ENCODE measurements at places on chromosomes 5 and 9. TPM values are rescaled to one million over a fixed set of nuclear protein-coding genes. Genes with fewer than 3 reads are reported as not detected.

Gene CYSRT1
- total RNA-seq, result not detected

Gene RNF180
- 11.0 TPM for total RNA-seq

Gene EGFLAM
- 8.8 TPM for total RNA-seq

Gene RNF145
- 21.9 TPM for total RNA-seq

Gene PCDHA1
- not detected for total RNA-seq

Gene FSTL4
- not detected for total RNA-seq

Gene BARHL1
- total RNA-seq, result not detected

DNA sequence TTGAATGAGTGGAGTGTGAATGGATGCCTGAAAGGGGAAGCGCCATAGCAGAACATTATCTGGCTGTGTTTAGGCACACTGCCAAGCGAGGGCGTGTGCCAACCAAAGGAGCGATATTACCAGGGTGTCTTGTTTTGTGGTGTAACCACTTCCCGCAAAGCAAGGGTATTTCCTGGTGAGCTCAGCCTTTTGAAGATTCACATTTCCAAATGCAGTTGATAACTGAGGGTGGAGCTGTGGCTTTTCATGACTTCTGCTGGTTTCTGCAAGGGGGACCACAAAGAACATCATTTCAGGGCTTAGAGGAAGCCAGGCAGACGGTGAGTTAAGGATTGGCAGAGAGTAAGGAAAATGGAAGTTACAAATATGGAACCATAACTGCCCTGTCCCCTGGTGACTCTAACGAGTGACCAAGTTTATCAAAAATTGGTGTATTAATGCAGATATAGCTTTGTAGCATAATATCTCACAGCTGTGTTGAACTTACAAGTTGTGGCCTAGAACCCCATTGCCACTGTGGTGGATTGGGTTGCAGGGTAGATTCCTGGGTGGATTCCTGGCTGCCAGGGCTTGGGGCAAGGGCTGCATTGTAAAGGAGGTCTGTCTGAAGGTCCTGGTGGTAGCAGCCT lies 71.4 kb downstream of the RALGPS1 start:
- DNase-seq, result peak; percentile 83

DNA sequence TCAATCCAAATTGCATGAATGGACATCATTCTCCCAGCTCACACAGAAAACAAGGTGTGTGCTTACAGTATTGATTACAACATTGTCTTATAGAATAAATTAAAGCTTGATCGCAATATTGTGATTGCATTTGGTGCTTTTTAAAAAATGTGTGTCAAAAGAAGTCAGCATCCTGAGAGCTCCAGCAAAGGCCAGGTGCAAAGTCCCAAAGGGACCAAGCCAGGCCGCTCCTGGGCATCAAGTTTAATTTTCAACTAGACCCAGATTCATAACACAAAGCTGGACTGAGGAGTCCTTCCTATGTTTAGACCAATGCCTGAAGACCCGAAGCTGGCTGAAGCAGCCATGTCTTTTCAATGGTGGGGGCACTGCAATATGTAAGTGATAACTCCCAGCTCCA lies 295.6 kb downstream of the IRX2 start:
- no peak for DNase-seq

- DNase-seq, result no peak
Observed at GRCh38 chr9:33430942-33431341, 16.5 kb downstream of the AQP3 start.

GRCh38 chr5:41748631-41749030 lies 121.6 kb downstream of the OXCT1 start:
- no peak for DNase-seq

- DNase-seq, result no peak
Observed at GRCh38 chr5:110087829-110088228, 398.1 kb downstream of the MAN2A1 start.

DNA sequence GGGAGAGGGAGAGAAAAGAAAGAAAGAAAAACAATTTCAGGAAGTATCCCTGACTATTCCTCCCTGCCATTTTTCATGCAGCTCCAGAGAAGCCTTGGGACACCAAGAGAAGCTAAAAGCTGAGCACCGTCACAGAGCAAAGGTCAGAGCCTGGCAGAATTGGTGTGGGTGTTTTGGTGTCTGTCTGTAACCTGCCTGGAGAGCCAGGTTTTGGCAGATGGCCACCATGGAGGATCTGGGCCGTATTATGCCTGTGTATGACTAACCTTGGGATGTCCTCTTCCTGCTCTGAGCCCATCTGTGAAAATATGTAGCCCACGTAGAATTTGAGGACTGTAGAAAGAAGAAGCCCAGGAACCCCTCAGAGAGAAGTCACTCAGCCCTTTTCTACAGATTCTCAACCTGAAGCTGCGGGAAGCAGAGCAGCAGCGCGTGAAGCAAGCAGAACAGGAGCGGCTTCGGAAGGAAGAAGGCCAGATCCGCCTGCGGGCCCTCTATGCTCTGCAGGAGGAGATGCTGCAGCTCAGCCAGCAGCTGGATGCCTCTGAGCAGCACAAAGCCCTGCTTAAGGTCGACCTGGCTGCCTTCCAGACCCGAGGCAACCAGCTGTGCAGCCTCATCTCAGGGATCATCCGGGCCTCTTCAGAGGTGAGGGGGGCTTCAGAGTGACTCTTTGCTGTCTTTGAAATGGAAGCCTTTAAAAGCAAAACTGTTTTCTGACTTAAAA lies 18.8 kb downstream of the GLE1 start:
- no peak for DNase-seq

- no peak for DNase-seq
Observed at GRCh38 chr5:166401391-166401790, 1890.1 kb upstream of the WWC1 start.

DNA sequence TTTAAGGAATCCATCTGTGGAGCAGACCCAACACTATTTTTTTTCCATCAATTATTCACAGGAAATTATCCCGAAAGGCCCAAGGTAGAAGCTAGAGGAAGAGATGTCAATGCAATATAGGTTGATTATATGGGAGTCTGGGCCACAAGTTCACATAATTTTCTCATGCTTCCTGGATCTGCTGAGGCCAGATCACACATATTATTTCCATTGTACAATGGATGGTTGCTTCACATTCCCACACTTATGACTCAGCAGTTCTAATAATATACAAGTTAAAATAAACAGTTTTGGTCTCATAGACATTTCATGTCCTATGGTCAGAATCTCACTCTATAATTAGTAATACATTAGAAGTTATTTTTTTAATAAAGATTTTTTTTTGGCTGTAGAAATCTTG lies 66.0 kb upstream of the PTPRD start:
- DNase-seq, result no peak

GRCh38 chr5:142134331-142135010 lies 25.9 kb downstream of the NDFIP1 start:
- no peak for DNase-seq

- DNase-seq, result no peak
Observed at GRCh38 chr5:166329149-166329800, 1962.2 kb upstream of the WWC1 start.

GRCh38 chr5:54001976-54002775 lies 308.2 kb downstream of the ARL15 start:
- no peak for DNase-seq

- DNase-seq, result no peak
Observed at GRCh38 chr5:72066705-72067107, 40.6 kb upstream of the MAP1B start.

- no peak for DNase-seq
Observed at GRCh38 chr5:81747030-81747429, 3.9 kb downstream of the SSBP2 start.

GRCh38 chr5:90223756-90224155 lies 185.8 kb downstream of the CETN3 start:
- DNase-seq, result no peak

- no peak for DNase-seq
Observed at GRCh38 chr9:135563039-135563476, 1.5 kb downstream of the PAEP start.

DNA sequence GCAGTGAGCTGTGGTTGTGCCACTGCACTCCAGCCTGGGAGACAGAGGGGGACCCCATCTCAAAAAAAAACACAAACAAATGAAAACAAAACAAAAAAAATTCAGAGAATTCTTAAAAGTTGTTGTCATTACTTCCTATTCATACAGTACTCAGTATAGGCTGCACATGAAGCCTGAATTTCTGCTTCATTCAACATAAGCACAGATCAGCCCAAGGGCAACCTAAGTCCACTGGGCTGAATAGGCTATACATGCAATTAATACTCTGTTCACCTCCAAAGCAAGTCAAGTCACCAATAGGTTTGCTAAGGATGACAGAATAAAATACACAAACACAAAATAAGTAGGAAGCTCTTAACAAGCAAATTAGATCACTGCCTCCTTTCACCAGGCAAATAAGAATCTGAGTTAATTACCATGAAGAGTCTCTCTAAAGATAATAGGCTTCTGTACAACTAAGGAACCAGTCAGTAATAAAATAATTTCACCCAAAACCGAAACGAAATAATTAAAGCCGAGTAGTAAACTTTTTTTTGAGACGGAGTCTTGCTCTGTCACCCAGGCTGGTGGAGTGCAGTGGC lies 18.7 kb downstream of the UBTD2 start:
- DNase-seq, result no peak

DNA sequence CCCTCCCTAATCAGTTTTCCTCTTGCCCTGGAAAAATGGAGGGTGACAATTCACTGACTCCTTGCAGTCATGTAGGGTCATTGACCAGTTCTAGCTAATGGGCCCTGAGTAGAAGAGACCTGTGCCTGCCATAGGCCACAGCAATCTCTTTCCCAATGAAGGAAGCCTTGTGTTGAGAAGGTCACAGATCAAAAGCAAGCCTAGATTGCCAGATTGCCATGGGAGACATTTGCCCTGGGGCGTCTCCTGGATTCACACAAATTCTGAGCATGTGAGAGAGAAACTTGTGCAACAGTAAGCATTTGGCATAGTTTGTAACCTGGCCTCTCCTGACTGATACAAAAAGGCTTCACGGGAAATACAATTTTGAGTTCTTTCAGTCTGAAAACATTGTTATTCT lies 148.0 kb downstream of the NUDT12 start:
- DNase-seq, result no peak

DNA sequence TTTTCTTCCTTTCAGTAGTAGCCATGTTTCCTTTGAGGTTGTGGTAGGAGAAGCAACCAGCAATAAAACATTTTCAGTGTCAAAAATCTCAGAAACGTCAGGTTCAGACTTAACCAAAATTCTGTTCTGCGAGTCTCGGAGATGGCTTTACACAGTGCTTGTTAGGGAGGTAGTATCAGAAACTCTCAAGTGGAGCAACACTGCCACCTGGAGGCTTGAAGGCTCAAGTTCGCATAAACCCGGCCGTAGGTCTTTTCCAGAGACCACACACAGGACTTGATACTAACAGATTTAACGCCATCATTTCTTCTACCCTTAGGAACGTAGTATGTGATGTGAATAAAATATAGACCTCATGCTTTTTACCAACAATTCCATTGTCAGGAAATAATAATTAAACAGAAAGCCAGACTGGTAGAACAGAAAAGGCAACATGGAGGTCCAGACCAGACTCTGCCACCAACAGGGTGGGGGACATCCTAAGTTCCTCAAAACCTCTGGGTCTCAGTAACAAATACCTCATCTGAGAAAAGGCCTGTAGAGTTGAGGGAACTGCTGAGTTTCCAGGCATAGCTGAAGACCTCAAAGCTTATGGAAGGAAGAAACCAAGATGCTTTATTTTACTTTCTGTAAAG lies 8.5 kb downstream of the PTGER4 start:
- peak; percentile 82 for DNase-seq

GRCh38 chr5:103108086-103108485 lies 11.9 kb downstream of the GIN1 start:
- no peak for DNase-seq

DNA sequence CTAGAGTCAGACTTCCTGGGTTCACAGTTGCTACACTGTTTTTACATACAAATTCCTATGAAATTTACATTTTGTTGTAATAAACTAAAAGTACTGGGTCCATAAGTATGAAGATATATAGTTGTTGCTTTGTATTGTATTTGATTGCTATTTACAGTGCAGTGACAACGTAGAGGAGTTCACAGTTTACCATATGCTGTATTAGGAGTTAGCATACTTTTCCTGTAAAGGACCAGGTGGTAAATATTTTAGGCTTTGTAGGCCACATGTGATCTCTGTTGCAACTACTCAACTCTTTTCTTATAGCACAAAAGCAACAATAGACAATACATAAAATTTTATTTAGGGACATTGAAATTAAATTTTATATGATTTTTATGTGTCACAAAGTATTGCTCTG lies 18.0 kb downstream of the PAM start:
- no peak for DNase-seq

DNA sequence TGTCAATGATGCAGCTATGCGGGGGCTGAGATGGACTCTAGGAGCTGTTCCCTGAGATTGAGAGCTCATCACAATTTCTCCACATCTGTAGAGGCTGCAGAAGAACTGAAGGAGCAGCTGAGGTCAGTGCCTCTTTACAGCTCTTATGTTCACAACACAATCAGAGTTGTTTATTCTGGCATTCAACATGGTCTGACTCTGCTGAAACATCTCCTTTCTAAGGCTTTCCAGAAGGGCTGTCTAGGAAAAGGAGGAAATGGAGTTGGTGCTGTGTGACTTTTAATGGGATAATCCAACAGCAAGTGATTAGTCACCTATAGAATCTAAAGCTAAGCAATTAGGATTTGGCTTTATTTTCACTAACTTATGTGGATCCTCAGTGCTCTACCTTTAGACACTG lies 6.0 kb downstream of the POU5F2 start:
- DNase-seq, result no peak

- DNase-seq, result no peak
Observed at GRCh38 chr5:133262690-133263089, 210.9 kb downstream of the HSPA4 start.

DNA sequence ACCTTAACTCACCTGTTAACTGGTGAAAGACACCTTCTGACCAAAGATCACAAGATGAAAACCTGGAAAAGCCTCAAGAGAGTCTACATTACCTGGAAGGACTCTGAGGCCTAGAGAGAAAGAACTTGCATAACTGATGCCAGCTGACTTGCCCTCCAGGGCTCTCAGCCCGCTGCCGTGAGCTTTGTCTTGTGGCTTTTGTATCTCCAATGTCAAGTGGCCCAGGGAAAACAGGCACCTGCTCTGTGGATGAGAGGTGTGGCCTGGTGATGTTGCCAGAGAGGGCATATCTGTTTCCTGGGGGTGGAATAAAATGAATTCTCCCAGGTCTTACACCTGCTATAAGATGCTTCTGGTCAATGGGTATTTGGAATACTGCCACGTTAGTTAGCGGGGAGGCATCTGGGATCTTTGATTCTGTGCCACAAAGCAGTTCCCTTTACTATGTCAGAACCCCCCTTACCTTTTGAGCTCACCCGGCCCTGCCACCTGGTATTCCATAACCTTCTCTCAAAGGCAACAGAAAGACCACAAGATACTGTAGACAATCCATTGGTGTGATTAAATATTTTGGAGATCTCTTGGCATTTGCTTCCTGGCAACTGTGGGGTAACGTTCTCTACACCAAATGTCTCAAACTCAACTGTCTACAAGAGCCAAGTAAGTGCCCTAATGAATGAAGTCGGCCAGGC lies 54.9 kb upstream of the N4BP3 start:
- peak; percentile 17 for DNase-seq

GRCh38 chr5:93327605-93328004 lies 253.4 kb downstream of the NR2F1-AS1 start:
- no peak for DNase-seq

GRCh38 chr5:3835811-3836210 lies 240.2 kb downstream of the IRX1 start:
- DNase-seq, result no peak
